CD4-positive, alpha-beta T cell treated with Interleukin-4 for 4 hours (primary cell): ENCODE measurements at places on chromosomes 1 and 21.

DNA sequence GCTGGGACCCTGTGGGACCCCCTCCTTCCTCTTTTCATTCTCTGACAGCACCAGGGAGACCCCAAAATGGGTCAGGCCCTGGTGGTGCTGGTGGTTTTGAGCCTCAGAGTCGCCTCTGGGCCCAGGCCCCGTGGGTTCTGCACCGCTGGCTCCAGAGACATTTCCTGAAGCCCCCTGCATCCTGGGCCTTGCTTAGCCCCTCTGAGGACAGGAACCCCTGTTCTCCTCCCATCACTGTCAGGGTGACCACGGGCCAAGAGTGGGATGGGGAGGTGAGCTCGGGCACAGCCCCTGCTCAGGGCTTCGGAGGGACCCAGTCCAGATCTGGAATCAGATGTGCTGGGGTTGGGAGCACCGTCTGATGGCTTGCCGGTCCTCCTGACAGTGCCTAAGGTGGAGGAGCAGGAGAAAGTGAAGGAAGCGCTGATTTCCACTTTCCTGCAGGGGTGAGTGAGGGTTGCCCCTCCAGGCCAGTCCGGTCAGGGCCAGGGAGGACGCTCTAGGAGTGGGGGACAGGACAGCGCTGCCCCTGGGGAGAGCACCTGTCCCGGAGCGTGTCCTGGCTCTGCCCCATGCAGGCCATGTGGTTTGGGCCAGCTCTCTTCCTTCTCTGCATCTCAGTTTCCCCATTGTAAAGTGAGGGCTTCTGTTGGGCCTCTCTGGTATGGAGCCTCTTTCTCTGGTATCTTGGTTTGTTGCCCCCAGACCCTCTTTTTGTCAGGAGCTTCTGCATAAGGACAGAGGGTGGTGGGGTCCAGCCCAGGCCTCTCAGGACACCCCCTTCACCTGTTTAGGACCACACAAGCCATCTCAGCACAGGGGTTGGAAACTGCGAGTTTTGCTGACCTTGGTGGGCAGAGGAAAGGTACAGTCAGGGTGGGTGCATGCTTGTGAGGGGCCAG, 71.0 kb downstream of the TRIM11 start:
- DNase-seq: no peak

DNA sequence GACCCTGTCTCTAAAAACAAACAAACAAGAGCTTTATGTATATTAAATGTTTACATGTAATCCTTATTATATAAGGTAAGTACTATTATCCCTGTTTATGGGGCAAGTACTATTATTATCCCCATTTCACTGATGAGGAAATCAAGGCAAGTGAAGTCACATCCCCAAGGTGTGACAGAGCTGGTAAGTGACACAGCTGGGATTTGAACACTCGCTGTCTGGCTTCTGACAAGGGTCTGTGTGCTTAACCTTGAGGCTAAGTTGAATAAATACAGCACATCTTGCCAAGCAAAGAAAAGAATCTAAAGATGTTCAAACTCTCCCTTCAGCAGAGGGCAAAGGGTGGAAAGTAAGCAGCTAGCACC, 167.9 kb upstream of the IRF2BP2 start:
- no peak for DNase-seq

DNA sequence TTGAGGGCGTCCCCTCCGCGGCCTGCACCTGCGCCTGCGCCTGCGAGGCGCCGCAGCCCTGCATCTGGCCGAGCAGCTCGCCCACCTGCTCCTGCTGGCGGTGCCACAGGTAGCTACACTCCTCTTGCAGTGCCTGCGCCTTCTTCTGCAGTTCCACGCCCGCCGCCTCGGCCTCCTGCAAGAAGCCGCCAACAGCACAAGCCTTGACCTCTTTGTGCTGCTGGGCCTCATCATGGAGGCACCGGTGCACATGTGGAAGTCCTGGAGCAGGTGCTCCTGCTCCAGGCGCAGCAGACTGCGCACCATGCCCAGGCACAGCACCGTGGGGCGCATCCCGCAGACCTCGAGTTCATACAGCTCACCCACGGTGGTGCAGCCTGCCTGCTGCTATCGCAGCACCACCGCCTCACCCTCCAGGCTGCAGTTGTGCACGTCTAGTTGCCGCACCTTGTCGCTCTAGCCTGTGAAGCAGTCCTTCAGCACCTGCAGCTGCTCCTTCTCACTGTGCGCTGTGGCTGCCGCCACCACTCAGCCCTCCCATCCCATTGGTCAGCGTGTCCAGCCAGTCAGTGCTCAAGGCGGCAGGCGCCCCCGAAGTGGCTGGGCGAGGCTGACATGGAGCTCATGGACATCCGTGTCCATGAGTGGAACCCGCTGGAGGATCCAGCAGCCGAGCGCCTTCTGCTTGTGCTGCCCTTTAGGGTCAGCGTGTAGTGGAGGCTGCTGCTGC, 12.2 kb upstream of the CD2 start:
- DNase-seq: no peak

DNA sequence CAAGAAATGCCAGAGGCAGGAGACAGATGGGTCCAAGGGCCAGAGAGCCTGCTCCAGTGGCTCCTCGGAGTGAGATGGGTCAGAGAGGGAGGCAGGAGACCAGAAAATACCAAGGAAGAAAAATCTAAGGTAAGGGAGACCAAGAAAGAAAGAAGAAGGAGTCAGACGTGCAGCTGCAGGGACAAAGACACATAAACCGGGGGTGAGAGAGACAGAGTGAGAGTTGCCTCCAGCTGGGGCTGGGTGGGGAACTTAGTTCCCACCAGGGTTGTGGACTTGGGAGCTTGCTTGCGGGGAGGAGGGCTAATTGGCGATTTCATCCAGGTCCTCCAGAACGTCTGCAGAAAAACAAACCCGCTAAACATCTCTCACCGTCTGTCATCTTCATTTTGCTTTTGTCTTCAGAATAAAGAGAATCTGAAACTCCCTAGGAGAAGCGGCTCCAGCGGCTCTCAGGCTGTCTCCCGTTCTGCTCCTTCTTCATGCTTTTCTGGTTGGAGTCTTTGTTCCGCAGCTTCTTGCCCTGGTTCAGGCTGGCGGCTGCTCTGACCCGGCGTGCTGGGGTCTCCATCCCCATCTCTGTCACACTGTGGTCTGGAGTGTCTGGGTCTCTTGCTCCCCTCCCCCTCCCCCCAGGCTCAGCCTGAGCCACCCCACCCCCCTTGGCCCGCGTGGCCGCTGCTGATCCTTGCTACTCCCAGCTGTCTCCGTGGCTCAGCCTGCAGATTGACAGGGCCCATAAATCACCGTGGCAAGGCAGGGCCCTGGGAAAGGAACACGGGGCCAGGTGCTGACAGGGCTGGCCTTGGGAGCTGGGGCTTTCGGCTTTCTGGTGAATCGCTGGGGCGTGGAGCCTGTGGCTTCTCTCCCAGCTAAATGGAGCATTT, 66.6 kb downstream of the UBIAD1 start:
- no peak for DNase-seq

GRCh38 chr1:36988741-36989193, 45.5 kb downstream of the GRIK3 start:
- DNase-seq: no peak

- DNase-seq: no peak
These were observed 21.3 kb downstream of the FAM20B start for GRCh38 chr1:179046808-179047635.
